ENCODE measurements at places on chromosomes 16 and 17.

DNA sequence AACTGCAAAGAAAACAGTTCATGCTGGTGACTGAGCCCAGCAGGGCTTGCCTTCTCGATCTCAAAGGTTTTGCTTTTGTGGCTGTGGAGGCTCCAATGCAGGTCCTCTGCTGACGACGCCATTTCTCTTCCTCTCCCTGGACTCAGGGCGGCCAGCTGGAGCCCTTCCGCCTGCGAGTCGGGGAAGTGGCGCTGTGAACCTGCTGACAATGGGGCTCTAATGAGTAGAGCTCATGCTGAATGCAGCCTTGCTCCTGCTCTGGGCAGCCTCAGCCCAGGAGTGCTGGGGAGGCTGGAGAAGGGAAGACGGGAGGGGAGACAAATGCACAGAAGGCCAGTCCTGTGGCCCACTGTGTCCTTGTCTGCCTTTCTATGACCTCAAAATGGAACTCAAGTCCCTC, 43.8 kb downstream of the VAC14 start:
- DNase-seq: no peak

GRCh38 chr16:28192806-28193529, 18.8 kb downstream of the XPO6 start:
- DNase-seq: no peak

DNA sequence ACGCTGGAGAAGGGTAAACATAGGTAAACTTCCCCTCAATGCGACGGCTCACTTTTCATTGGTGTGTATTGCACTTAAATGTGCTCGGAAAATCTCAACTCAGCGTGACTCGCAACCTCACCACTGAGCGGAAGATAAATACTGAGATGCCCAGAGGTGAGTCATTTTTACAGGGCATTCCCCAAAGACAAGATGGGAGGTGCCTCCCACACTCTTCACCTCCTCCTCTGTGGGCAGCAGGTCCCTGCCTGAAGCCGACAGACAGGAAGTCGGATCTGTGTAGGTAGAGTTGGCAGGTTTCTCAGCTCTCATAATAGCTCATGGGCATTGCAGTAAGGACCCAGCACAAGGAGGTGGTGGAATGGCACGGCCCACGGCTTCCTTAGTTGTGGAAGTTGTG, 274.6 kb upstream of the HSBP1 start:
- DNase-seq: no peak

GRCh38 chr17:6422654-6423241, 12.2 kb downstream of the AIPL1 start:
- DNase-seq: no peak

- DNase-seq: no peak
Measured at GRCh38 chr17:59110973-59111372, 4.3 kb upstream of the TRIM37 start.

- DNase-seq: no peak
Measured at GRCh38 chr17:82783498-82783897, 31.6 kb downstream of the TBCD start.

DNA sequence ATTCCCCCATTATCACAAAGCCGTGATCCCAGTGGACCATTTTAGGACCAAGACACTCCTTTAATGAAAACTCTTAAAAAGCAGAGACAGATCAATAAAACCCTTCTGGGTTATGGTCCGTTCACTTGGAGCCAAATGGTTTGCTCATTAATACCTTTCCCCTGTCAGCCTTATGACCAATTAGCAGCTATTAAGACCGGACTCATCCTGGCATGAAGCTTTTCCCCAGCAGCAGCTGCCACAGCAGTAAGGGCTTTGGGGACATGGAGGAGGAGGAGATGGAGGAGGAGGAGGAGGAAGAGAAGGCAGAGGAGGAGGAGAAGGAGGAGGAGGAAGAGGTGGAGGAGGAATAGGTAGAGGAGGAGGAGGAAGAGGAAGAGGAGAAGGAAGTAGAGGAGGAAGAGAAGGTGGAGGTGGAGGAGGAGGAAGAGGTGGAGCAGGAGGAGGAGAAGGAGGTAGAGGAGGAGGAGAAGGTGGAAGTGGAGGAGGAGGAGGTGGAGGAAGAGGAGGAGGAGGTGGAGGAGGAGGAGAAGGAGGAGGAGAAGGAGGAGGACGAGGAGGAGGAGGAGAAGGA, 50.1 kb upstream of the IRX3 start:
- no peak for DNase-seq

DNA sequence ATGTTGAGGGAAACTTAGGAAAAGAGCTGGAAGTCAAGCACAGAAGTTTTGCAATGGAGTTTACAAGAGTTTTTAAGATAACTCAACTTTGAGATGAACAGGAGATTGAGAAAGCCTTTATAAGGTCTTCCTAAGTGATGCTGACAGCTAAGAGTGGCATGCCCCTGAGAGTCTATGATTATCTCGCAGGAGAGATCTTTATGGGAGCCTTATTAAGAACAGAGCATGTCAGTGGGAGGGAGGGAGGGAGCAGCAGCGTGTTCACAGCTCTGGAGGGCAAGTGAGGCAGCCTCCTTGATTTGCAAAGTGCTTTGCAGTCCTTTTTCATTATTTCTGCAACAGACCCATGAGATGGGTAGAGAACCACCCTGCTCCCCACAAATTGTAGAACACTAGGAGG, 30.7 kb downstream of the GNAO1 start:
- no peak for DNase-seq

GRCh38 chr17:2343421-2343820, 6.1 kb downstream of the SGSM2 start:
- no peak for DNase-seq

GRCh38 chr17:83041305-83041704, 38.1 kb upstream of the METRNL start:
- no peak for DNase-seq

GRCh38 chr16:49466881-49467280, 93.3 kb downstream of the C16orf78 start:
- DNase-seq: no peak

DNA sequence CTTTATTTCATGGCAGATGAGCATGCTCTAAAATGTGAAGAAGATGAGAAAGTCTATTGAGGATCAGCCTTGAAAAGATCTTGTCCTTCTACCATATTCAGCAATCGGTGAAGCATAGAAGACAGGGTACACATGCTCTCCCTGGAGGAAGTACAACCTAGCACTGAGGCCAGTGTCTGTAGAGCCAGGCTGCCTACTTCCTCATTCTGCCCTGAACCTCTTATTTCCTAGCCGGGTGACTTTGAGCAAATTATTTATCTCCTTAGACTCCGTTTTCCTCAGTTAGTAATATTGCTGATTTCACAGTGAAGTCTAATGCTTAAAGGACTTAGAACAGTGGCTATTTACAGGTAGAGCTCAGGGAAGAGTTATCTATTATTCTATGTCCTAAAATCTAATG, 58.4 kb downstream of the TMEM100 start:
- no peak for DNase-seq

GRCh38 chr17:2337544-2338314, 428 bp downstream of the SGSM2 start:
- no peak for DNase-seq

GRCh38 chr17:63387656-63388340, 58.3 kb downstream of the CYB561 start:
- no peak for DNase-seq

- DNase-seq: no peak
Measured at GRCh38 chr16:15502041-15502725, 67.8 kb downstream of the BMERB1 start.

DNA sequence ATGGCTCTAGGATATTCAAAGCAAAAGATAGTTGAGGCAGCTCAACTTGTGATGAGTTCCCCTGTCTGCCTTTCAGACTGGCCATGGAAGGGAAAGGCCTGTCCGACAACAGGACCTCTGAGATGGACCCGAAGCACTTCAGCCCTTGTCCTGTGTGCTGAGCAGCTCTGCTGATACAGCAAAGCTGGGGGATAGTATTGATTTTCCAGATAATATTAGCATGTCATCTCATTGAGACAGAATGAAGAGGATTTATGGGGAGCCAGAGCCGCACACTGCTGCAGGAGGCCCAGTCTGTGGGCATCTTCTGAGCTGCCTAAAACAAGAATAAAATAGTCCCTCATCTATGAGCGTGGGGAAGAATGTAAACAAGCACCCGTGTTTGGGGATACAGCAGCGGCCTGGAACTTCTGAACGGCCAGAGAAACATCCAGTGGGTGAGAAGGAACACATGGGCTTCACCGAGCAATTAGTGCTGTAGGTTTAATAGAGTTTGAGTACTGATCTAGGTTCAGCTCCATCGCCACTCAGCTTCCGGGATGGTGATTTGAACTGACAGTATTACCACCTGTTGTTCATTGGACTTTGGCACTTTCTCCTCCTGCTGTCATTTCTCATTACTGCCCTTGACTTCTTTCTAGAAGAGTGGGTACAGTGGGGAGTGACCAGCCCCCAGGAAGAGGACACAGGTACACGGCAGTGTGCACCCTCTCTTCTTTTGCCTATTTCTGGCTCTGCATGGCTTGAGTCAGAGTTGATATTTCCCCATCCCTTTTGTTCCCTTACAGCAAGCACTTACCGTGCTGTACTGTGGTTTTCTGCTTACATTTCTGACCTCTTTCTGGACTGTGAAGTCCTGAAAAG, 96.5 kb upstream of the TBX2 start:
- no peak for DNase-seq

- DNase-seq: no peak
Measured at GRCh38 chr16:67449336-67449735, 18.4 kb downstream of the HSD11B2 start.

DNA sequence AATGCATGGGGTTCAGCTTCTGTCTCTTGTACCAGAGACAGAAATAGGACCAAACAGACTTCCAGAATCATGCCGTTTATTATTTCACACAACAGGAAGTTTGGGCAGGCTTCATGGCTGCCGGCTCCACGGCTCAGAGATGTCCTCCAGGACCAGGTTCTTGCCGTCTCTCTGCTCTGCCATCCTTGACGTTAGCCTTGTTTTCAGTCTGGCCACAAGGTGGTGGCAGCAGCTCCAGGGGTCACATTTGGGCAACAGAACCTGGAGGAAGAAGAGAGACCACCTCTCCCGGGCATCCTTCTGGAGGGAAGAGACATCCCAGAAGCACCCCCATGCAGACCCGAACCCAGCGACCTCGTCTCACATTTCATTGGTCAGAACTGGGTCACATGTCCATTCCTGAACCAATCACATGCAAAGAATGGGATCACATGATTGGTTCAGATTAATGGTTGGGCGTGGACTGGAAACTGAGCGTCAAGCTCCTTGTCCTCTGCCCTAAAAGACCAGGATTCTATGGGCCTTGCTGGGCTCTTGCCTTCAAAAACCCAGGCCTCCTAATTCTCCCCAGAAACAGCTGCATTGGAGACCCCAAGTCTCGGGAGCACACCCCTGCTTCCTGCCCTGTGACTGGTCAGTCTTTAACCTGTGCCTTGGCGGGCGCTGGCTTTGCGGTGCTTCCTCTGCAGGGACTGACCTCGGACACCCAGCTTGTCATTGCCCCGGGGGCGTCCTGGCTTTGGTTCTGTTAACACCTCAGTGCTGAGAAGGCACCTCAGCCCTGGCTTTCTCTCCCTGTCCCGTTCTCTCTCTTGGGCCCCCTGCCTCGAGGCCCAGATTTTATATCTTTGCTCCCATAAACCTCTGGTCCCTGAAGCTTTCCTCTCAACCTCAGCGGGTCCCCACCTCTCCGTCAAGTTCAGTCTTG, 63.3 kb downstream of the IRF8 start:
- no peak for DNase-seq

DNA sequence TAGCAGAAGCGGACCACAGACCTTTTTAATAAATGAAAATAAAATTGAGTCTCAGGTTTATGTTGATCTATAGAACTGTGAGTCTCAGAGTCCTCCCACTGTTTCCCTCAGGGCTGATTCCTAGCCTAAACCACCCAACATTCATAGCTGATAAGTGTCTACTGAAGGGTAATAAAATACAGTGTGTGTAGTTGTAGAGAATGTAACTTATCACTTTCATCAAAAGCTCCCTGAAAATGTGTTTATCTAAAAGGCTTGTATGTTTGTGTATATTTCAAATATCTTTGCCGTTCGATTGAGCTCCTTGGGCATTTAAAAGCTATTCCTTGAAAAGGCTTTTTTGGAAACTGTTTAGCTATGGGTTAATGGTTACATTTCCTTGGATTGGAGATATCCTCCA, 740.3 kb upstream of the SOX9 start:
- DNase-seq: no peak

- DNase-seq: no peak
Measured at GRCh38 chr17:76691379-76692191, 19.2 kb downstream of the MXRA7 start.

DNA sequence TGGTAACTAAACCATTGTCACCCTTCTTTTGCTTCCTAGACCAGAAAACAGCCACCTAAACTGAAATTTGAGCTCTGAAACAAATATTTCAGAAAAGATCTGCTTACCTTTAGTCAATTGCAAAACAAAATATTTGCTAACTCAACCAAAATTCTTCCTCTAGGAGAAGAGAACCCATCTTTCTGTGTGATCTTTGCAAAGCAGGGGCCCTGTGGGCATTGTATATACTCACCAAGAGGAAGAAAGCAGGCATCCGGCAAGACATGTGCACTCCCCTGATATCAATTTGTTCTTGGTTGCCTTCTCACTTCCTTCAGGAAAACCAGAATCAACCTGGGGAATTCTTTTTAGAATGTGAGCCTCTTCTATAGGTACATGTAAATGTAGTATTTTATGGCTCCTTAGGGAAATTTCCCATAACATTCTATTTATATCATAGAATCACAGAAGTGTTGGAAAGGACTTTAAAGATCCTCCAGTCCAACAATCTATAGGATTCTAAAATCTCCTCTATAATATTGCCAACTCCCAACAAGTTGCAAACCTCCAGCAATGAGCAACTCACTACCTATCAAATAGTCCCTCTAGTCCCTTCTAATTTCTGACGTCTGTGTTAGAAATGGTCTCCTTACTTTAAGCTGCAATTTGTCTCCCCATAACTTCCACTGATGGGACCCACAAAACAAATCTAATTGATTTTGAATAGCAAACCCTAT, 966 bp downstream of the SLFN14 start:
- DNase-seq: no peak

GRCh38 chr16:86523166-86523740, 12.9 kb downstream of the FOXF1 start:
- no peak for DNase-seq

DNA sequence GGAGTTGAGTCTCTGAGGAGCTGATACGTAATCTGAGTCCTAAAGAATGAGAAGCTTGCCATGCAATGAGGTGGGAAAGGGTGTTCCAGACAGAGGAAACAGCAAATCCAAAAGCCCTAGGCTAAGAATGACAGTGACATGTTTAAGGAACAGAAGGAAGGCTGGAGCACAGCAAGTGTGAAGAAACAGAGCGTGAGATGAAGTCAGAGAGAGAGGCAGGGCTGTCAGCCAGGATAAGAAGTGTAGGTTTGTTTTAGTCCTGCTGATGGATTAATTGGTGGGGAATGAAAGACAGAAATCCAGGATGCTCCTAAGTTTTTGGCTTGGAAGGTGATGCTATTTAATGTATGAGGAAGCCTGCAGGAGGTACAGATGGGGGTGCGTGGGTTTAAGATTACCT, 14.5 kb downstream of the MMP28 start:
- no peak for DNase-seq

DNA sequence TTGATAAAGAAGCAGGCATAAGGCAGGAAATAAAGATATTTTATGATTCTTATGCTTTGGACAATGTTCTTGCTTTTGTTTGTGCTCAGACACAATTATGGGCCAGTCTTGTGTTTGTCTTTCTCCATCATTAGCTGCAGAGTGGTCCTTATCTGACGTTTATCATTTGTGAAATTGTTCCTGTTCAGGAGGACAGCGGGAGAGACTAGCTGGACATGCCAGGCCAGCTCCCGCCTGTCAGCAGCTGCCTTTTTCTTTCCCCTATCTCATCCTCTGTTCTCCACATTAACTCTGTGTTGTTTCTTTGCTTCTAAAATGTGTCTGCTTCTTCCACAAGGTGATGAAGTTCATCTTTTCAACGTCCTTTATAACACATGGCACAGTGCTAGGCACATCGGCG, 333.5 kb downstream of the NPIPA8 start:
- no peak for DNase-seq

Data from cerebellar nuclear complex (tissue), 1 donor.